ENCODE measurements at places on chromosomes 3 and 15. TPM values are rescaled to one million over a fixed set of nuclear protein-coding genes. Genes with fewer than 3 reads are reported as not detected.
A peak's percentile ranks its signal among the peaks of the same experiment; 100 is the strongest.

GRCh38 chr15:85324202-85324601 is 56.2 kb upstream of the AKAP13 start:
- DNase-seq, result no peak

Gene CCDC54
- total RNA-seq, result not detected

Gene SCG3
- 6.4 TPM for total RNA-seq

- DNase-seq, result peak; percentile 69
Measured at GRCh38 chr3:58237238-58237940, at the start of gene ABHD6. Gene ABHD6, plus strand, starts transcription at chr3:58237792. Its CDS starts 18,795 bp downstream, at chr3:58256587.

Gene DNAJA4
- 4.6 TPM for total RNA-seq

DNA sequence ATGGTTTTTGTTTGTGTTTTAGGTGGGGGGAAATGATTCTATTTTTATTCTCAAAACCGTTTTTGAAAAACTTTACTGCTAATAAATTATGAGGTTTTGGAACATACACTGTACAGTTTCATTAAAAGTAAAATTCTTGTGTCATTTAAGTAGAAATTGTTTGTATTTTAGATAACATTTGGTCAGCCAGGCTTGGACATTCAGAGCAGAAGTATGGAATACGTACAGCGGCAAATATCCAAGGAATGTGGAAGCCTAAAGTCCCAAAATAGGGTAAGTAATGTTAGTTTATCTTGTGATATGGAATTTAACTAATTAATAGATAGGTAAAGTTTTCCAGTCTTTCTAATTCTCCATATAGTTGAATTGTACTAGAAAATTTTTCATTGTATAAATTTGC is 96.6 kb downstream of the SPRED1 start:
- no peak for DNase-seq

- DNase-seq, result no peak
Measured at GRCh38 chr15:76636059-76636458, 269.1 kb downstream of the SCAPER start.

Gene ADAMTSL3
- total RNA-seq, result 0.24 TPM

Gene FBXO40
- not detected for total RNA-seq

DNA sequence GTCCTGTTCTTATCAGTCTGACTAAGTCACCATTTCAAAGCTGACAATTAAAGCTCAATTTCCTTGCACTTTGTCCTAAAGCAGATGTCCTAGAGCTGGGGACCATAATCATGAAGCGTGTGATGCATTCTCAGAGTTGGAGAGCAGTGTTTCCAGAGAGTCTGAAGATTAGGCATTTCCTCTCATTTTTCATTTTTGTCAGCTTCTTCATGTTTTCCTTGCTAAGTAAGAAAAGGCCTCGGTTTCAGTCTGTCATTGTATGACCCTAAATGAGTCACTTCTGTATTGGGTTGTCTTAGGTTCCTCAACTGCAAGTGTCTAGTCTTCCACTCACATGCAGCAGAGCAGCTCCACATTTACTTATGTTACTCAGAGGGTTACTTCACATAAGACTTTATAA is 257.2 kb upstream of the TPRG1 start:
- no peak for DNase-seq

DNA sequence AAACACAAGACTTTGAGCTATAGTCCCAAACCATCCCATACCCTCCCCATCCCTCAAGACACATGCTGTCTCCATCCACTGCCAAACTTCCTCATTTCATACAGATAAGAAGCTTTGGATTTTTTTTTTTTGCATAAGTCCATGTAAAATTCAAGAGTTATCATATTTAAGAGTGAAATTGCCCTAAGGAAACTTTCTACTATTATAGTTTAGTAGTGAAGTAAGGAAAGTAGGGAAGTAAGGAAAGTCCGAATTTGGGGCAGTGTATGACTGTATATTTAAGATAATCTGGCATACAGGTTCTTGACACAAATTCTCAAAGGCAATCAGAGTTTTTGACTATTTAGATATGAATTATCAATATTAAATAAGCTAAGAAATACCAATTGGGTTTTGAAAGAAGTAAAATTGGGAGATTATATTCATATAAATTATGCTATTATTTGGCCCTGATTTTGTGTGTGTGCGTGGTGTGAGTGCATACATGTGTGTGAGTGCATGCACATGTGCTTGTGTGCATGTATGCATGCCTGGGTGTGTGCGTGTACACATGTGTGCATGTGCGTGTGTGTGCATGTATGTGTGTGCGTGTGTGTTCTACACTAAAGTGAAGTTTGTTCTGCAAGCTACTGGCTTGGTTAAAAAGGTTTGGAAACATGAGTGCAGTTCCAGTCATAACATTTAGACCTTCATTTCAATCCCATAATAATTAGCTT is 83.6 kb upstream of the MBNL1 start:
- DNase-seq, result no peak

Gene TP53BP1
- total RNA-seq, result 121 TPM

Gene RGMA
- total RNA-seq, result 11.8 TPM

- DNase-seq, result no peak
Measured at GRCh38 chr3:149626671-149627070, 31.2 kb downstream of the WWTR1 start.

Data from progenitor cell of endocrine pancreas (in vitro differentiated cells).